ENCODE measurements at places on chromosomes 16 and 17.

- DNase-seq: no peak
These were observed 108.1 kb downstream of the AXIN2 start for GRCh38 chr17:65453204-65453931.

DNA sequence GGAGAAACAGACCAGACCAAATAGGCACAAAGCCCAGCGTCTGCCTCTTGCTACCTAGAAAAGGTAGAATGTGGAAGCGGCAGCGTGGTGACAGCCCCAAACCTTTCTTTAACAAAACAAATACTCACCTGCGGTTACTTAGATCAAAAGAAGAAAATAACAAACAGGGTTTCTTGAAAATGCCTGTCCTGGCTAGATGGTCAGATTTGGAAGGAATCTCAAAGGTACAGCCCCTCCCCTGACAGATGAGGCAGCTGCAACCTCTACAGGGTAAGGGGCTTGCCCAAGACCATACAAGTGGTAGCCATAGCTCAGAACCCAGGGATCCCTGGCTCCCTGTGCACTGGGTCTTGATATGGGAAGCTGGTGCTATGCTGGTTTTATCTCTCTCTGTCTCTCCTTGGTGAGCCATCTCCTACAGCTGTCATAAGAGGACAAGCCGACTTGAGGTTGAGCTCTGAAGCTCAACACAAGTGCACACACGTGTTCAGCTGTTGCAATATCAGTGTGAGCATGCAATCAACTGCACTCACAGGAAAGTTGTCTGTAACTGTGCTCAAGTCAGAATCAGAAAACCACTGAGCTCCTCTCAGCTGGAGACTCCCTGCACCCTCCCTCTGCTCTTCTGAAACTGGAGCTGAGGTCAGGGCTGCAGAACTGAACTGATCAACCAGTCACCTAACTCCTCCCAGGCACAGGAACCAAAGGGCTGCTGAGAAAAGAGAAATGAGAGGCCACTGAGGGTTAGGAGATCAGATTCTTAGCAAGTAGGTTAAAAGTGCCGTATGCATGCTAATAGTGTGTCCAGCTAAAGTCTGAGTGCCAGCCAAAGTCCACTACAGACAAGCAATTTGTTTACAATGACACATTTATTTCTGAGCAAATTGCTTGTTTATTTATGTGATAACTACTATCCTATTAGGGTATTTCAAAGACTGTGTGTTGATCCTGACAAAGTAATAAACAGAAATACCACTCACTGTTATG, 6.1 kb upstream of the RNF157 start:
- DNase-seq: no peak

DNA sequence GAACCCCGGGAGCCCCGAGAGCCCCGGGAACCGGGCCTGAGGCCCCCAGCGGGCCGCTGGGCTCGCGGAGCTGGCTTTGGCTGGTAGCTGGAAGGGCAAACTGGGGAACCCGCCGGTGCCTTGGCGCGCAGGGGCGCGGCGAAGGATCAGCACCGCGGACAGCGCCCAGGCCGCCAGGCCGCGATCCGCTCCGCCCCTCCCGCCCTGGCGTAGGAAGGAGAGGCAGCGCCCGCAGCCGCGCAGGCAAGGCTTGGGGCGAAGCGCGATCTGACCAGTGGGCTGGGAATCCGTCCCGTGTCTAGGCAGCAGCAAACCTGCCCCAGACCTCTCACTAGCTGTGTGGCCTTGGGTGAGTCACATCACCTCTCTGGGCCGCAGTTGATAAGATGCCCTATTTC, 331 bp upstream of the CCDC92B start:
- no peak for DNase-seq

- DNase-seq: no peak
These were observed 1.6 kb downstream of the SEPTIN1 start for GRCh38 chr16:30380803-30381208.

GRCh38 chr17:27282054-27282551, 11.8 kb upstream of the WSB1 start:
- DNase-seq: no peak

DNA sequence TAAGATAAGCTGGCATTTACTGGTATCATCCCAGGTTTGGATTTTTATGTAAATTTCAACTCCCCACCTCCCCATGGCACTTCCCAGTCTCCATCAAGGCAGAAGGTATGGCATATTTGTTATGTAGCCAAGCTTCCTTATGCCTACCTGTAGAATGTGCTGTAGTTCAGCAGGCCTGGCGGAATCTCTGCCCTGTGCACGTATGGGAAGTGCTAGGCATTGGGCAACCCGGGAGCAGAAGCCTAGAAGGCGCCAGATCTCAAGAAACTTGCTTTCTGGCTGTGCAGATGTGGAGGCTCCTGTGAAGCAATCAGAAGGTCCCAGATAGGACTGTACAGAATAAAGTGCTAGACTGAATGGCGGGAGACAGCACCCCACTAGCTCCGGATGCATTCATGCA, 64.7 kb downstream of the SNX20 start:
- no peak for DNase-seq

GRCh38 chr17:44777394-44778348, 18.9 kb downstream of the ADAM11 start:
- DNase-seq: no peak

GRCh38 chr17:48590607-48591161, 643 bp upstream of the HOXB3 start:
- DNase-seq: no peak

- DNase-seq: no peak
These were observed 36.2 kb downstream of the RAB11FIP4 start for GRCh38 chr17:31427684-31428083.

DNA sequence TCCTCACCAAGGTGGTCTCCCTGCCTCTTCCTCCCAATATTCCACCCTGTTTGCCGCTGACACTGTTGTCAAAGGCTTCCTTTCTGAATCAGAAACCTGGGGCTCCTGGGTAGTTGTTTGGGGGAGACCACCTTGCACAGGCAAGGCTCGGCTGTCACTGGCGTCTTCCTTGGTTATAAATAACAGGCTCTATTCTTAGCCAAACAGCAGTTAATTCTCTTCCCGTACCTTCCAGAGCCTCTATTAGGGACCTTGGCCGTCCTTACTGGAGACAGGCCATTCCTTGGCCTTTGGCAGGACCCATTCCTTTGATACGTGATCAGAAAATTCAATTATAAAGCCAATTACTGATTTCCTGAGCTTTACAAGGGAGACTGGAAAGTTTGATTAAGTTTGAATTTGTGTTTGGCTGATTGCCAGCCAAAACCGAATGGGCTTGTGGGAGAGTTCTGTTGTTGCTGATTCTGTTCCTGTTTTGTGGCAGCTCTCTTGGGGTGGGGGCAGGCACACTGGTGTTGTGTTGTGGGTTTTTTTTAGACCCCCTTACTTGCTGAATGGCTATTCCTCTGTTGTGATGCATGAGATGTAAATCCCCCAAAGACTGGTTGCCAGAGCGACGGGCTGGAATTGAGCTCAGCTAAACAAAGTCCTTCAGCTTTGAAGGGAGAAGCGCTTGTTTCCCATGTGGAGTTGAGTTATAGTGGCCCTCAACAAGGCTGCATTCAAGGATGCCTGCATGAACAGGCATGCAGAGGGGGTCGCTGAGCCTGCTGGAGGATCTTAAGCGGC, 104.6 kb downstream of the GNAO1 start:
- no peak for DNase-seq

DNA sequence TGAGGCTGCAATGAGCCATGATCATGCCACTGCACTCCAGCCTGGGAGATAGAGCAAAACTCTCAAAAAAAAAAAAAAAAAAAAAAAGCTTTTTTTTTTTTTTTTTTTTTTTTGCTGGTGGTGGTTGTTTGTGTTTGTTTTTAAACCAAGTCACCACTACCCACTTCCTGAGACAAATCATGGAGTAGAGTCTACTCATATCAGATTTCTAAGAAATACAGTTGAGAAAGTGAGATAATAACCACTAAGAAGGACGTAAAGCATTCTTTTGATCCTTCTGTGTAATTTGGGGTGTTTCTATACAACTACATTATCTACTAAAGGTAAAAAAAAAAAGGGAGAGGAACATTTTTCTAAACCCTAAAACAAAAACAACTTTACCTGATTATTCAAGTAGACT, 38.0 kb downstream of the AXIN2 start:
- DNase-seq: no peak

DNA sequence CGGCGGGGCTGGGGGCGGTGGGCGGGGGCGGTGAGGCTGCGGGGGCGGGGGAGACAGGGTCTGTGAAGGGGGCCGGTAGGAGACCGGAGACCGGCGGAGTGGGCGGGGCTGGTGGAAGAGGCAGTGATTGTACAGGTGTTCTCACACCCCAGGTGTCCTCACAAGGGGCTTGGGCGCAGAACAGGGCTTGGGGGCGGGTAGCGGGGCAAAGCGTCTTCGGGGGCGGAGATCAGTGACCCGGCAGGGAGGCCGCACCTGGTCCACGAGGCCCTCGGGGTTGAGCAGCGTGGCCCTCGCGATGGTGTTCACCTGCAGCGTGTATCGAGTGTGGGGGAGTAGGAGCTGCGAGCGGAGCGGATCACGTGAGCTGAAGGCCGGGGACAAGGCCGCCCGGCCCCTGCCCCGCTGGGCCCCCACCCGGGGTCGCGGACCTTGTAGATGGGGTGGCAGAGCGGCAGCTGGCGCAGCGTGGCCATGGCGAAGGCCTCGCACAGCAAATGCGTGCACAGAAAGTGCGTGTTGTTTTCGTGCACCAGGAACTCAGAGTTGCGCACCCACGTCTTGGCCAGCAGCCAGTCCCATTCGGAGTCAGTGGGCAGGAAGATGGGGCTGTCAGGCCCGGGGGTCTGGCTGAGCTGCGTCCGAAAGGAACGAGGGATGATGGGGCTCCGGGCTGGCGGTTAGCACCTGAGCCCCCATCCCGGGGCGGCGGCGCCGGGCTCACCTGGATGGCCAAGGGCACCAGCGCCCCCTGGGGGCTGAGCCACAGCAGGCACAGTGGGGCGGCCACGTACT, 8.5 kb downstream of the ALOXE3 start:
- no peak for DNase-seq

- DNase-seq: no peak
These were observed 39.2 kb downstream of the GNA13 start for GRCh38 chr17:65017207-65017774.

DNA sequence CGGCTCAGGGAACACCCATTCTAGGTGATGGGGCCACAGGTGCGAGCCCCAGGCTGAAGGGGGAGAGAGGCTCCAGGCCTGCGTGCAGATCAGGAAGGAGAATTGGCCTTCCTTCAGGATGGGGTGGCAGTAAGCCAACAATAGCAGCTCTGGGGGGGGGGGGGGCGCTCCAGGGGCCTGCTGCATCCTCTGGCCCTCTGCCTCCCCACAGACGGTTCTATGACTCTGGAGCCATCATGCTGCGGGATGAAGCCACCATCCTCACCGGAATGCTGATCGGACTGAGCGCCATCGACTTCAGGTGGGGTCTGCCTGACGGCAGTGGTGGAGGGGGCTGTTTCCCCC, 6.1 kb downstream of the RUNDC3A start:
- no peak for DNase-seq

DNA sequence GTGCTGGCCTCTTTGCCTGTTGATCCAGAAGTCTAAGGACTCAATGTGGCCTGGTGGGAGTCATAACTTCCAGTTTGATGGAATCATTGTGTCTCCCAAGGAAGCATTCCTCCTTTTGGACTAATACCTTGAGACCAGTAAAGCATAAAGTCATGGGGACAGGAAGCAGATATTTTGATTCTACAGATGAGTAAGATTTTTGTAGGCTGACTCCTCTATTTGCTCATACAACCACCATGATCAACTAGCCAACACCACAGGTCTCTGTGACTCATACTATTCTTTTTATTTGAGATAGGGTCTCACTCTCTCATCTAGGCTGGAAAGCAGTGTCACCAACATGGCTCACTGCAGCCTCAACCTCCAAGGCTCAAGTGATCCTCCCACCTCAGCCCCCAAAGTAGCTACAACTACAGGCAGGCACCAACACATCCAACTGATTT, 6.2 kb downstream of the MT2A start:
- DNase-seq: no peak

GRCh38 chr16:86878236-86879080, 300.1 kb downstream of the FOXL1 start:
- no peak for DNase-seq

DNA sequence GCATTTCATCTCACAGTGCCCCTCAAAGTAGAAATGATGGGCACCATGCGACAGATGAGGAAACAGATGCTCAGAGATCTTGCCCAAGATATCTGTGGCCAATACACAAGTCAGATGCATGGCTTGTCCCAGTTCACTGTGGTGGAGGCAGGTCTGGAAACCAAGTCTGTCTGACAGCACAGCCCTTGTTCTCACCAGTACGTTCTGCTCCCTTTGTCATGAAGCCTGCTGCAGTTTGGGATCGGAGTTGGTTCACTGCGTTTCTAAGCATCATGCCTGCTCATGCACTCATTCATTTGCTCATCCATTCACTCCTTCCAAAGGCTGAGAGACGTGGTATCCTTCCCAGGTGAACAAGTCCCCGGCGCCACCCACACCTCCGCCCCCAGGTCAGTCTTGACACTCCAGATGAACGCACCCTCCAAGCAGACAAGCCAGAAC, 27.2 kb upstream of the MEAK7 start:
- no peak for DNase-seq

DNA sequence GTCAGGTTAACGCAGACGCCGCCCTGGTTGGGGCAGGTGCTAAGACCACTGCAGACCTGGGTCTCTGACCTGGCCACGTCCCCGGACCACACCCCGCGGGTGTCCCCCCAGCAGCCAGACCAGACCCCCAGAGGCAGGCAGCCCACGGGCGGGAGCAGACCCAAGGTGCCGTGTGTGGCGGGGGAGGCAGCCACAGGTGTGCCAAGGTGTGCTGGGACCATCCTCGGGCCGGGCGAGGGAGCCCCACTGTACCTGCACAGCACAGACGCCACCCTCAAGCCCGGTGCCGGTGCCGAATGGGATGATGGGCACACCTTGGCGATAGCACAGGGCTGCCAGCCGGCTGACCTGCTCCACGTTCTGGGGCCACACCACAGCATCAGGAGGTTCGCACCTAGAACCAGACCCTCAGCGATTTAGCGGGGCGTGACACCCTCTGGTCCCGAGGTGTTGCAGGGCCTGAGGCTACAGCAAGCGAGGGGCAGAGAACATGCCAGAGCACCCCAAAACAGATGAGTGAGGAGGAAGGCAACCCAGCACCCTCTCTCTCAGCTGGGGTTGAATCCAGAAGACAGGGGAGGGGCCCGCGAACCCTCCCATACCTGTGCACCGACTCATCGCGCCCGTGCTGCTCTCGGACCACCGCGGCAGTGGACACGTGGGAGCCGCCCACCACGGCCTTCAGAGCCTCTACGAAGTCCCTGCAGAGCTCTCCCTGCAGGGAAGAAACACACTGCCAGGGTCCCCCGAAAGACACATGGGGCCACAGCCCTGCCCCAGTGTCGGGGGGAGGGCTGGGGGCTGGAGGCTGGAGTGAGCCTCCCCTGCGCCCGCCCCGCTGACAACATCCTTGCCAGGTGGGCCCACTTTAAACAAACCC, 1.4 kb downstream of the LDHD start:
- no peak for DNase-seq

DNA sequence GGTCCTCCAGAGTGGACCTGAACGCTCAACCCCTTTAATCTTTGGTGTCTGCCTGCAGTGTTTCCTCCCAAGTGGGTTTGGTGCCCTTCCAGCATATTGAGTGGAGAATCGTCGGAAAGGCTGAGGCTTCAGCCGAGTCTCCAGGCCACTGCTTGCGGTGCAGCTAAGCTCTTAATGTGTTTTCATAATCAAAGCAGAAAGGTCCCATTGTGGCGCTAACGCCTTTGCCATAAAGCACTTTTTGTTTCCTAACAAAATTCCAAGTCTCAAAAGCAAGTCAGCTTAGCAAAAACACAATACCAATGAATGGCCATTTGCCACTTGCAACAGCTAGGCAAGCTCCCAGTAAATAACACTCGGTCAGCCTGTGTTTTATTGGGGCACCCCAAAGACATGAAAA, 57.6 kb downstream of the KSR1 start:
- no peak for DNase-seq

- no peak for DNase-seq
These were observed 57.9 kb downstream of the SDK2 start for GRCh38 chr17:73586275-73586832.

Data from DMS153 (cell line).